ENCODE measurements at places on chromosomes 4 and X.

- DNase-seq, result no peak
Measured at GRCh38 chrX:132786217-132786616, 172.2 kb downstream of the HS6ST2 start.

DNA sequence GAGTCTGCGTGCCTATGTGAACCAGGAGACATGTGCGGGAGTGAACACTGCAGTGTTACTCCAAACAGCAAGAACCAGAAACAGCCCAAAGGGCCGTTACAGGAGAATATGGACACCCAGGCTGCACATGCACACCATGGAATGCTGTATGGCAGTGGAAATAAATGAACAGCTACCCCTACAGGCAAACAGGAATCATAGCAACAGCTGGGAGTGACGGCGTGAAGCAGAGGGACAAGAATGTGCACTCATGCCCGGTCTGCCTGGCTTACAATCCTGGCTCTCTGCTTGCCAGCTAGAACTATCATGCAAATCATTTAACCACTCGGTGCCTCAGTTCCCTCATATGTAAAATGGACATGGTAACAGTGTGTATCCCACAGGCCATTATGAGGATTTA, 16.6 kb downstream of the GPKOW start:
- DNase-seq, result no peak

GRCh38 chrX:53669258-53669657, 17.3 kb downstream of the HUWE1 start:
- DNase-seq, result no peak

DNA sequence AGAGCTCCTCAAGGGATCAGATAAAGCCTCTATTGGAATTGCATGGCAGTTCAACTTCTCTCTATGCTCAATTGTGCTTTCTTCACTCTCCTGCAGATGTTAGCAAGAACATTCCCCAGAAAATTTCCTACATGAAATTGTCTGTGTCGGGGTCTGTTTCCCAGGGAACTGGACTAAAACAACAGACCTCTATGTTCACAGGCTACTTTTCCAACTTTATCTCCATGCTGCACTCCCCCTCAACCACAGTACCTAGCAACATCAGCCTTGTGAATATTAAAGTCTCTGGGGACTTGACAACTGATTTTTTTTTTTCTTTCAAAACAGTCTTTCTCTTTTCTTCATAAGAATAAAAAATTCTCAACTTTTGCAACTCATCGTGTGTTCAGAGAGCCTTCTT, 1470.8 kb upstream of the ADGRL3 start:
- no peak for DNase-seq
